ENCODE measurements at places on chromosomes 12 and 14.
A peak's percentile ranks its signal among the peaks of the same experiment; 100 is the strongest.

GRCh38 chr12:130155416-130156073 is 6.7 kb upstream of the FZD10 start:
- DNase-seq: no peak

- DNase-seq: no peak
Measured at GRCh38 chr14:54652188-54652587, 85.3 kb downstream of the SAMD4A start.

- no peak for DNase-seq
Measured at GRCh38 chr12:51593539-51593938, 2.5 kb downstream of the SCN8A start.

GRCh38 chr12:114933428-114934160 is 249.6 kb upstream of the TBX3 start:
- DNase-seq: no peak

- peak; percentile 78 for DNase-seq
Measured at GRCh38 chr12:6533923-6534694, at the start of gene GAPDH. TSS of gene GAPDH (plus strand) at chr12:6534517. CDS start at chr12:6534833, 316 bp downstream.
